Cerebellar nuclear complex (tissue), 1 donor: ENCODE measurements at places on chromosomes 4 and X.
A peak's percentile ranks its signal among the peaks of the same experiment; 100 is the strongest.

DNA sequence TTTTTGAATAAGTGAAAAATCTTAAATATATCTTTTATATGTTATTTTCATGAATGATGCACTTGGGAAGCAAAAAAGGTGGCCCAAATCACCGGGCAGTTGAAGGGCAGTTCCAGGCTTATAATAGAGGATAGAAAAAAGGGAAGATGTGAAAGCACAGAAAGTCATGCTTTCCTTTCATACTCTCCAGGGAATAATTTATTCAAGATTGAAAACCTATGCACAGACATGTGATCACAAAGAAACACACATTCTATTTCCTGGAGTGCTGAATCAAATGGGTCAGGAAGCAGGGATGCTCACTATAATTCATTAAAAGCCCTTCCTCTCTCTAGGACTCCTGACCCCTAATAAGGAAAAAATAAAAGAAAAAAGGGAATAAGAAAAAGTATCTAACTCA, 66.1 kb upstream of the USP38 start:
- DNase-seq: no peak

GRCh38 chr4:68572653-68573170, 3.4 kb downstream of the UGT2B17 start:
- DNase-seq: no peak

GRCh38 chr4:176953021-176953420, 160.3 kb upstream of the VEGFC start:
- no peak for DNase-seq

GRCh38 chr4:177367336-177367735, 57.7 kb downstream of the NEIL3 start:
- DNase-seq: no peak

DNA sequence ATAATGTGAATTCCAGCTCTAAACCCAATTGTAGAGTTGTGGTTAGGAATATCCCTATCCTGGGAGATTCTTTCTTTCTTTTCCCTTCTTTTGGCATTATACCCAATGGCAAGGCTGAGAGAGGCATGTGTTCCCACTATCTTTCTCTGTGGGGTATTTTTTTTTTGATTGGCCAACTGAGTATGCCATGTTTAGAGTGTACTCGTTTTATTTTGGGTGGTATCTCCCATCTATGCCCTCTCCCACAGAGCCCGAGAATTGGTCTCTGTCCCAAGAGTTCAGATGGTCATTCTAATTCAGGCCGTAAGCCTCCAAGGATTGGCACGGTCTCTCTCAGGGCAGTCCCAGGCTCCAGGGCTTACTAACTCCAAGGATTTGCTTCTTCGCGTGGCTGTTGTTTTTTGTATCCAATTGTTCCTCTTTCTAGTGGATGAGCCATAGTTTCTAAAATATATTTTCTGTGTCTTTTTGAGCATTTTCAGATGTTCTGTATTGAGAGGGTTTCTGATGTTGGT, 198.8 kb downstream of the SLC4A4 start:
- DNase-seq: peak; percentile 90

DNA sequence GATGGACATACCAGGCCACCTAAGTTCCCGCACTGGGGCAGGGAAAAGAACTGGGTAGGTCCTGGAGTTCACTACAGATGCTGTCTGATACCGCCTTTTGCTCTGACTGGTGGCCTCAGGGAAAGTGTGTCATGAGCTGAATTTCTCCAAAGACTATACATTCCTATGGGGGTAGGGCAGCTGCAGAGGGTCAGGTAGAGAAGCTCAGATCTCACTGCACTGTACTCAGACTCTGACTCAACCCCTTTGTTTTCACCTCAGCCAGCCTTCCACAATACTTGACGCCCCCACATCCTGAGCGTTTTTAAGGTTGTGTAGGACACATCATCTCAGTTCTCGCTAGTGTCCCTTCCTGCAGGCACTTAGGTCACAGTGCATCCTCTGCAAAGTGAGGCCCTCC, 7.8 kb downstream of the GATB start:
- no peak for DNase-seq

DNA sequence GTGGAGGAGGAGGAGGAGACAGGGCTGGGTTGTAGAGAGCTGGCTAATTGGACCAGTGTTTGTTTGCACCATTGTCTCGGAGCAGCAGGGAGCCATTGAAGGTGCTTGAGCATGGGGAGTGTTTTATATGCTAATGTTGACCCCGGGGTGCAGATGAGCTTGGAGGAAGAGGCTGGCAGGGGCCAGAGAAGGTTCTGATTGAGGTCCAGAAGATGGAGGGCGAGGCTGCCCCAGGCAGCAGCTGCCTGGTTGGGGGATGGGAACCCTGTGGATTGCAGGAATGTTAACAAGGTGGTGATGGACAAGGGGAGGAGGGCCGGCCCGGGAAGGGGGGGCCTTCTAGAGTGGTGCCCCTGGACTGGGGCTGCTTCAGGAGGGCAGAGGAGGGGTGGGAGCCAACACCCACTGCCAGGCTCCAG, 18.0 kb downstream of the DOK7 start:
- no peak for DNase-seq

DNA sequence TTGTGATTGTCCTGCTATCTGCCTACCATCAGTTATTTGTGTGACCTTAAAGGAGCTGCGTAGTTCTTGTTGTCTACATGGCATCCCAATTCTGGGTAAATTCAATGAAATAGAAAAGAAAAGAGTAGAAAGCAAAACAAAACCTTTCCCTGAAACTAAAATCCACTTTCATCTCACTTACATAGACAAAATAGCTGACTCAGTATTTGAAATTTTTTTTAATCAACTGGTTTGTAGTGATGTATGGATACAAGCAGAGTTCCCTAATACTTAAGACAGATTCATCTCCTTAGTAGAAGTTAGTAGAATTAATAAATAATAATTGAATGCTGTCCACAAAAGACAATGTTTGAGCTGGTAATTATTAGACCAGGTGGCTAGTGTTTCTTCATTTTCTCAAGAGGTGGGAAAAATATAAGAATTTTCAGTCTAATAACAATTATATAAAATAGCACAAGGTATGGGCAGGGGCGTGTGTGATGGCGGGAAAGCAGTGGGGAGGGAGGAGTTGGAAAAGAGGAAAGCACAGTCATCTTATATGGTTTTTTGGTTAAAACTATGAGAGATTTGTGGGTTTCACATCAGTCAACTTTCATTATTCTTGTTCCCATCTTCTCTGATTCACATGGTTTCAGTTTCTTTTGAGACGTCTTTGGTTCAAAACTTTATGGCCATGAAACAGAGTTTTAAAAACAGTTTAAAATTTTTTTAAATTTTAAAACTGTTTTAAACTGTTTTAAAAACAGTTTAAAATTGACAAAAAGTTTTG, 275.2 kb downstream of the SPRY1 start:
- DNase-seq: no peak

DNA sequence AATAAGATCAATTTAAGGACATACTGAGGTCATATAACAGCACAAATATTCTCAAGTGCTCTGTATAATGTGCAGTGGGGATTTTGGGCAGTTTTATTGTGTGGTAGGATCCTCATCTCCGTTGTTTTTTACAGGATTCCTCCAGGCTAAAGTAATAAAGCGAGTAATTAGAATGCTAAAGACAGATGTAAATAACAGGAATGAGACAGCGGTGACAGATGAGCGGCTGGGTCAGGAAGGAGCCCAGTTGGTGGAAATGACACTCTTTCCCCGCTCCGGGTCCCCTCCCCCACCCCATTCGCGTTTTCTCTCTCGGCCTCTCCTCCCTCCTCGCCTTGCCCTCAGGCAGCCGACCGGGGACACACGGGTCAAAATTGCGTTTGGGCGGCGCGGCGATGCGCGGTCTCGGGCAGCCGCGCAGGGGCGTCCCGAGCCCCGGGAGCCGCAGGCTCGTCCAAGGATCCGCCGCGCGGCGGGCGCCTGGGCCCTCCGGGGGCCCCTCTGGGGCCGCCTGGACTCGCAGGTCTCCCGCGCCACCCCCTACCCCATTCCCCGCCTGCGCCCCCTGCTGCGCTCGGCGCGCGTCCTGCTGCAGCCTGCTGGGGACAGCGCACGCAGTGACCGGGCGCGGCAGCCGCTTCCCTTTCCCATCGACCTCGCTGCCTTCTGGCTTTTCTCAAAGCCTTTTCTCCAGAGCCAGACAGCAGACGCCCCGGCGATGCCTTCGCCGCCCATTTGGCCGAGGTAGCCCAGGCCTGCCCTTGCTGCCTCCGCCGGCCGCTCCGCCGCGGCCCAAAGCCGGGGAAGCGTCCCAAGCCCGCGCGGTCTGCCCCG, 16.2 kb downstream of the POU4F2 start:
- no peak for DNase-seq

DNA sequence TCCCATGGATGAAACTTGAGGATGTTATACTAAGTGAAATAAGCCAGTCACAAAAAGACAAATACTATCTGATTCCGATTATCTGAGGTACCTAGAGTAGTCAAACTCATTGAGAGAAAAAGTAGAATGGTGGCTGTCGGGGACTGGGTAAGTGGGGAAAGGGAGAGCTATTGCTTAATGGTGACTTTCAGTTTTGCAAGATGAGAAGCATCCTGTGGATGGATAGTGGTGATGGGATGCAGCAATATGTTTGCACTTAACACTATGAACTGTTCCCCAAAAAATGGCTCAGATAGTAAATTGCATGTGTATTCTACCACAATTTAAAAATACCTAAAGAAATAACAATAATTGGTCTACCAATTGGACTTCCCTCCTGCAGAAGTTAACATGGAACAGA, 181.5 kb downstream of the SHROOM3 start:
- DNase-seq: no peak

DNA sequence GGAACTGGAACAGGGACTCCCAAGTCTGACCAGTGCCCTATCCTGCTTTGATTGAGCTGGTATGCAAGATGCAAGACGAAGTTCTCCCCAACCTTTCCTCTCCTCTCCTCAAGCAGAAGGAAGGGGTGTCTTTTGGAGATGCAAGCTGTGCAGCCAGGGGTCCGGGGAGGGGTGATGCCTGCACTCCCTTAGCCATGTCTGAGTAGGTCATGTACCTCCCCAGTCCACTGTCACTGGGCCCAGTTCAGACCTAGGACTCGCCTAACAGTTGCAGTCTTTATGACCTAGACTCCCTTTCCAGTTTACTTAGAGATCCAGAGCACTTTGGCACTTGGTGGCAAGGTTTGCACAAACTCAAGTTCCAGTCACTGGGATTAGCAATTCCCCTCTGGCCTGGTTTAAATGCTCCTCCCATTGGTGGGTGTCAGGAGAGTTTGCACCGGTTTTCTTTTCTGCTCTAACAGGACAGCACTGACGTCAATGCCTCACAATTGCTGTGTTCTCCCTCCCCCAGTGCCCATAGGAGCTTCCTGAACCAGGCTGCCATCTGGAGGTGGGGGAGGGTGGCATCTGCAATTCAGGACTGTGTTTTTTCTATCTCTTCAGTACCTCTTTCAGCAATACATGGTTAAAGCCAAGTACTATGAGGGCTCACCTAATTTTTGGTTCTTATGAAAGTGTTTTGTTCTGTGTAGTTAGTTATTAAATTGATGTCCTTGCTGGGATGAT, 782.2 kb downstream of the ARAP2 start:
- no peak for DNase-seq

DNA sequence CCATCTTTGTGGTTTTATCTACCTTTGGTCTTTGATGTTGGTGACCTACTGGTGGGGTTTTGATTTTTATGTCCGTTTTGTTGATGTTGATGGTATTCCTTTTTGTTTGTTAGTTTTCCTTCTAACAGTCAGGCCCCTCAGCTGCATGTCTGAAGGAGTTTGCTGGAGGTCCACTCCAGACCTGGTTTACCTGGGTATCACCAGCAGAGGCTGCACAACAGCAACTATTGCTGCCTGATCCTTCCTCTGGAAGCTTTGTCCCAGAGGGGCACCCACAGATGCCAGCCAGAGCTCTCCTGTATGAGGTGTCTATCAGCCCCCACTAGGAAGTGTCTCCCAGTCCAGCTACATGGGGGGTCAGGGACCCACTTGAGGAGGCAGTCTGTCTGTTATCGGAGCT, 199.3 kb upstream of the WDFY3 start:
- DNase-seq: no peak

DNA sequence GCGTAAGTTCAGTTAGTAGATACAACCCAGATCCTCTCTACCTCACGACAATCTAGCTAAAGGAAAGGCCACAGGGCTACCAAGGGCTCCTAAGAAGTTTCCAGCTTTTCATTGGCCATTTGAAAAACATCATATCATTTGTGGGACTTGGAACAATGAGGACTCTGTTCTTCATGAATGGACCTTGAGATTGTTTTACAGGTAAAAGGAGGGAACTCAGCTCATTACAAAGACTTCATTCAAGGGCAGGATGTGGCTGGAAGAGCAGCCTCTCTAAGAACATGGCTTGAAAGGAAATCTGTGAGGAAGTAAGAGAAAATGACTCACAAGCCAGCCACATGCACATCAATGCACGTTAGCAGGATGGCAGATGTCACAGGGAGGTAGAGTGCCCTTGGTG, 105.9 kb upstream of the SLC7A11 start:
- no peak for DNase-seq

DNA sequence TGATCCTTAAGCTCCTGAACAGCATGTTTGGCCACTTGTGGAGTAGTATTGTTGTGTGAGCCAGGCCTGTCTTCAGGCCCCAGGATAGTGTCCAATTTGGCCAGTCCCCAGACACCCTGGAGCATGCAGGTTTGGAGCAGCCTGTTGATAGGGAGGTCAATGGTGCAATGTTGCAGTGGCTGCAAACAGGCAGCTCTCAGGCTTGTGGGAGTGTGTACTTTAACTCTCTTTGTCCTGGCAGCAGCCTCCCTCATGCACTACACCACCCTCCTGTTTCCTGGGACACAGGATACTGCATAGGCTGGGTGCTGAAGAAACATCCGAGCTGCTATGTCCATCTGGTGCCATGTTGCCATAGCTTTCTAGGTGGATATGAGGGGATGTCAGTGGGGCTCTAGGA, 24.0 kb downstream of the TECRL start:
- DNase-seq: no peak

DNA sequence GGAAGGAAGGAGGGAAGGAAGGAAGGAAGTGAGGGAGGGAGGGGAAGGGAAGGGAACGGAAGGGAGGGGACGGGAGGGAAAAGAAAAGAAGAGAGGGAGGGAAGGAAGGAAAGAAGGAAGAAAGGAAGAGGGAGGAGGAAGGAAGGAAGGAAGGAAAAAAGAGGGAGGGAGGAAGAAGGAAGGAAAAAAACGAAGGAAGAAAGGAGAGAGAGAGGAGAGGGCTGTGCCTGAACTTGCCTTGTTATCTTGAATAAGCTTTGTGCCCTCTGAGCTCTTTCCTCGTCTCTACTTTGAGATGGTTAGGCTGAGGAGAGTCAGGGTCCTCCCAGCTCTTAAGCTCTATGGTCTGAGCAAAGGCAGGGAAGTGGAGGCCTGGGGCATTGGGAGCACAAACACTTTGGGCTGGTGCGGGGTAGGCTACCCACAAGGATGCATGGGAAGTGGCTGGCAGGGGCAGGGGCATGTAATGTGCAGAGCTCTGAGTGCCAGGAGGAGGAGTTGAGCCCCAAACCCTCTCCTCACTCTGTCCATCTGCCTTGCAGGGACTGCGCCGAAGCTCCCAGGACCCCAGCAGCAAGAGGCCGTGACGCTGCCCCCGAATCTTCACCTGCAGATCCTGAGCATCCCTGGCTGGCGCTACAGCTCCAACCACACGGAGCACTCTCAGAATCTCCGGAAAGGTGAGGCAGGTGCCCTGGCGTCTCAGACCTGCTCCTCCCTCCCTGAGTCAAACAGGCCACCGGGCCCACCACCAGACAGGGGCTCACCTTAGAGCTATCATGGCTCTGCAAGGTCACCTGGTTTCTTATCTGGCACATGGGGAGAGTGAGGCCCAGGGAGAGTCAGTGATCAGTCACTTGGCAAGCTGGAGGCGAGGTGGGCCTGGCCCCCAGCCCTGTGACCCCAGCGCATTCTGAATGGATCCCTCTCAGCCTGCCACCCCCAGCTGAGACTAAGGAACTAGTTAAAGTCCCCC, 26.5 kb upstream of the MRFAP1 start:
- DNase-seq: no peak
